Fibroblast of the aortic adventitia (primary cell): ENCODE measurements at places on chromosomes 5 and 9.

- no peak for DNase-seq
Observed at GRCh38 chr9:86940774-86941173, 6.5 kb downstream of the GAS1 start.

DNA sequence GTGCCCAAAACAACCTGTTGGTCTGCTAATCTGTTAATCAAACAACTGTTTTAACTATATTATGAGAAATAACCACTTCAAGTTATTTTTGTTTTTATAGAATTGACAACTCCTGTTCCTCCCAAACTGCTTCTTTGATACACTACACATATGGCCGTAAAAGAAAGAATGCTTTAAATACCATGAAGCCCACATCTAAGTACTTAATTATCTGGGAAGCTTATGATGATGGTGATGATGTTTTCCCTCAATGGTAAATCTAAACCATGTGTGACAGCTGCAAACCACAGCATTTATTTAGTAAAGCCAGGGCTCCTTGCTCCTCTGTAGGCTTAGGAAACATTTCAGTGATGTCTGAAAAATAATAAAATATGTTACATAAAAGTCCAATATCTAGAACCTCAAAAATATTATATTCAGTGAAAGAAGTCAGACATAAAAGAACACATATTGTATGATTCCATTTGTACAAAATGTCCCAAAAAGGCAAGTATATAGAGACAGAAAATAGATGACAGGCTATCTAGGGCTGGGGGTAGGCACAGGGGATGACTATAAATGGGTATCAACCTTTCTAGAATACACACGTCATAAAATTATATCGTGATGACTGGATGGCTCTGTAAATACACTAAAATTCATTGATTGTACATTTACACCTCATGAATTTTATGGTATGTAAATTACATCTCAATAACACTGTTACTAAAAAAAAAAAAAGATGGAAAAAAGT lies 154.1 kb downstream of the EFNA5 start:
- DNase-seq, result peak; percentile 4

DNA sequence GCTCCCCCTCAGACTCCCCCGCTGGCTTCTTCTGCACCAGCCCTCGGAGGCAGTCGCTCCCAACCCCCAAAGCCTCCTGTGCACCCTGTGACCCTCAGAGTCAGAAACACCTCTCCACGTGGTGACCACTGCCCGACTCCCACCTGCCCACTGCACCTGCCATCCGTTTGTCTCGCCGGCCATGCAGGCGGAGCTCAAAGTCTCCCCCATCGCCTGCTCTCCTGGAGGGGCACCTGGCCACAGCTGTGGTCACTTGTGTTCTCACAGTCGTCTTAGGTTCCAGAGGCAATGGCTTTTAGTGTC lies 38.2 kb downstream of the MRPL36 start:
- no peak for DNase-seq

DNA sequence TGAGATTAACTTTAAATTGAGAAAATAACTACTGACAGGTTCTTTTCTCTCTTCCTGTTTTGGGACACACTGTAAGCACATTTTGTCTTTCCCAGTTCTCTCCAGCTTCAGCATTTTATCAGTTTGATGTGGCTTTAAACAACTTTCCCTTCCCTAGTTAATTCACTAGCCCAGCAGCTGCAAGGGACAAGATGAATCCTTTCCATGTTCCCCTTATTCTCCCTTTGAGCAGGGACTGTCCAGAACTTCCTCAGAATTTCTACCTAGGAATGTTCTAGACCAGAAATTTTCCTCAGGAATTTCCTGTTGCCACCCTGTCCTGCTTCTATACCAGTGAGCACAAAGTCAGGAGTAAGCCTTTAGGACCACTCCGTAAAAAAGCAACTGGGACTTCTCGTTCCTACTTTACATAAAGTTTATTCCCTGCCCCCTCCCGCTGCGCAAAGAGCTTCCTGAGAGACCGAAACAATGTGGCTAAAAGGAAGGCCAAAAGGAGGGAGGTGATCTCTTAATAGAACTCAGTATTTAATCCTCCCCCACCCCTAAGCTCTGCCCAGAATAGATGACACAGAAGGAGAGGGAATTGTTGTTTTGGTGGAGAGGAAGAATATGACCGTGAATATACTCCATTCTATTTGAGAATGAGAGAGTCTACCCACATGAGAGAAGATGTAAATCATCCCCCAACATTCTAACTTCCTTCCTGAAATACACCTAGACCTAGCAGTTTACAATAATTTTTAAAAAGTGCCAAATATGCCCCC lies 61.9 kb downstream of the GLIS3 start:
- DNase-seq, result peak; percentile 33

DNA sequence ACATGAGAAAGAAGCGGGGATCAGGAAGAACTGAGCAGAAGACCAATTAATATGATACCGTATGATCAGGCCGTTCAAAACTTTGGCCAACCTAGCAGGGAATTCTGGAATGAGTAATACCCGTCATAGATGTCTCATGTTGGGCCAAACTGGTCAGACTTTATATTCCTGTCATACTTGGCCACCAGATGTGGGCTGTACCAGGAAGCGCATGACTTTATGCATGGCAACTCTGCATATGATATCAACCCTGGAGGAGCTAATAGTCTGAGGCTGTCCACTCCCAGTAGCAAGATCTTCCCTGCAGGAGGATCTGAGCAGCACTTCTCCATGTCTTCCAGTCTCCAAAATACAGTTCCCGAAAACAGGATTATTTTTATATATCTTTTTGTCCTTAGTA lies 68.5 kb upstream of the NAA35 start:
- DNase-seq, result no peak
